ENCODE measurements at places on chromosomes 6 and 20.

GRCh38 chr6:90465686-90466085, 121.2 kb downstream of the MAP3K7 start:
- no peak for DNase-seq

DNA sequence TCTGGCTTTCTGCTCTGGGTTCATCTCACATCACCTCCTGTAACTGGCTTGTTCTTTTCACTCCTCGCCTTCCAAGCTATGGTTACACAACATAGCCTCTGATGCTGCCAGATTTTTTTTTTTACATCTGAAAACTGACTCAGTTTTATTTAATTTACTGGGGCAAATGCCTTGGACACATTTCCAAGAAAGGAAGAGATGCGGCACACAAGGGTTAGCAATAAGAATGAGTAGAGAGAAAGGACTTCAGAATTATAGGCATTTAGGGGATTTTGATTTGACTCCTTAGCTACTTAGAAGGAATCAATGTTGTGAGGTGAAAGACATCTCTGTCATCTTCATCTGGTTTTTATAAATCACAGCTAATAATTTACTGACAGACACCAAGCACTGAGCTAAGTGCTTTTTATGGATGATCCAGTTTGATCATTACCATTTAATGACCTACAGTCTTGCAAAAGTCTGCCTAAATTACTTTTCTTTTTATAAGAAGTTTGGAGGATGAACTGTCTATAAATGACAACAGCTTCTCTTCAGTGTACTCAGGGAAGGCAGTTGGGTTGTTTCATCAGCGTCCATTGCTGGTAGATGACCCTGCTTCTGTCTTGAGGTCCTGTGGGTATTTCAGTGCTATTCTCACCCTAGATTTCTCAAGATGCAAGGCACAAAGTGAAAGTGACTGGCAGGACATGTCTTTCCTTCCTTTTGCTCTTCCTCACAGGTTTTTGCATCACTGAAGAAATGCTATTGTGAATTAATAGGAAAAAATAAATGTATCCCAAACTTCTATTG, 31.1 kb downstream of the LAMA4 start:
- no peak for DNase-seq

DNA sequence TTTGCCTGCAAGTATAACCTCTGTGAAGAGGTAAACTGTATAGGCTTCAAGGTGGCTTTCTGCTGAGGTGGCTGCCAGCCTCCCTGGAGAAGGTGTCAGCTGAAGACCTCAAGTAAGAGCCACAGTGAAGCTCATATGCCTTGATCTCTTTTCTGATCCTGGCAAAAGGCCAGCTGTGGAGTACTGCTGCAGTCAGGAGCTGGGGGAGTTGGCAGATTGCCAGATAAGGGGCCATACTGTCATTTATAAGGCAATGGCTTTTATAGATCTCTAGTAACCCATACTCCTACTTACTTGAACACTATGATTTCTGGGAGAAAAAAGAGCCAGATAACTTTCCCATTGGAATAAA, 8.8 kb upstream of the CEP85L start:
- no peak for DNase-seq

DNA sequence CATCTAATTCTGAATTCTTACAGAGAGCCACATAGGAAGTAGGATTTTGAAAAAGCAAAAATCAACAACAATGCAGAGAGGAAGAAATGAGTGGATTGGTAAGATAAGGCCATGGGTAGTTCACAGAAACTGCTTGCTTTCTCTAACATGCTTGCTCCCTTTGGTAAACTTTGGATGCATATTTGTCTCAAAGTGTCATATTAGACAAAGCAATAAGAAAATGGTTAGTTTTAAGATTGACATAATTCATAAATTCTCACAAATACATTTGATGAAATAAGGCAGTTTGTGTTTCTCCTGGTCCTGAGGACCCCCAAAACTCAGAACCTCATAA, 31.7 kb downstream of the UTRN start:
- DNase-seq = no peak

DNA sequence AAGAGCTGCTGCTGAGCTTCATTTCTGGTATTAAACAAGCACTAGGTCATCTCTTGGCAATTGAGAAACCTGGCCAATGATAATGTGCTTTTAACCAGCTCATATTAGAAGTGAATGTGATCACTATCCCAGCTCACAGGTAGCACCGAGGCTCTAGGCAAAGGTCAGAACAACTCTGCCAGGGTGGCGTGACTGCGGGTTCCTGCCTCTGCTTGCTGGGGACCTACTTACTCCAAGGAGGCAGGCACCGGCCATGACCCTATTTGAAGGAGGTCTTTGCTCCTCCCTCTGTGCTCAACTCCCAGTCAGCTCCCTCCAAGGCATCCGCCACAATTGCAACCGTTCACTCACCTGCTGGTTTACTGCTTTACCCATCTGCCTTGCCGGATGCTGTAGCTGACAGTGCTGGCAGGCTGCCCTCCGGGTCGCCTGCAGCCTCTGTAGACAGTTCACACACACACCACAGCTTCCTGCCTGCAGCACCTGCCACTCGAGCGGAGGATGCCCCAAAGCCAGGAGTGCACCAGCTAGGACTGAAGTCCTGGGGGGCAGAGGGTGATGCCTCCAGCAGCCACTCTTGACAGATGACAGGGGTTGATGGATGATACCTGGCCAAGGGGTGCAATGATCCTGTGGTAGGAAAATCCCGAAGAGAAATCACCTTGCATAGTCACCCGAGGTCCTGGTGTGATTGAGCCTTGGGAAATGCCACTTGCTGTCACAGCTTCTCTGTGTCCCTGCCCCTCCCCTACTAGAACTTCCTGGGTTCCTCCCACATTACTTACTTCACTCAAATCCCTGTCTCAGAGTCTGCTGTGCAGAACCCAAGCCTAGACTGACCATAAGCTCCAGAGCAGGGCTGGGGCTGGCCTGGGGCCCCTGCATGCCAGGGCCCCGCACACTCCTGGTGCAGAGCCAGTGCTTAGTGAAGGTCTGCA, 8.8 kb upstream of the VSX1 start:
- no peak for DNase-seq

DNA sequence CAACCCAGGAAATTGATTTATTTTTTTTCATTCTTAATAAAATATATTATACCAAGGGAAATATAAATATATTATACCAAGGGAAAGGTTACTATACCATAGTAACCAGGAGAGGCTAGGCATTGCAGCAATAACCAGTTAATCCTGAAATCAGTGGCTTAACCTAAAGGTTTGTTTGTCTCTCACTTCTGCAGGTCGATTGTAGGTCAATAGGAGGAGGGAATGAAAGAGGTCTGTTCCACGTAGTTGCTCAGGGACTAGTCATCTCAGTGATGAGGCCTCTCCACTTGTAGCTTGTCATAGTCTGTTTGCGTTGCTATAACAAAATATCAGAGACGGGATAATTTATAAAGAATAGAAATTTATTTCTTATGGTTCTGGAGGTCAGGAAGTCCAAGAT, 168.0 kb downstream of the GJA1 start:
- no peak for DNase-seq

DNA sequence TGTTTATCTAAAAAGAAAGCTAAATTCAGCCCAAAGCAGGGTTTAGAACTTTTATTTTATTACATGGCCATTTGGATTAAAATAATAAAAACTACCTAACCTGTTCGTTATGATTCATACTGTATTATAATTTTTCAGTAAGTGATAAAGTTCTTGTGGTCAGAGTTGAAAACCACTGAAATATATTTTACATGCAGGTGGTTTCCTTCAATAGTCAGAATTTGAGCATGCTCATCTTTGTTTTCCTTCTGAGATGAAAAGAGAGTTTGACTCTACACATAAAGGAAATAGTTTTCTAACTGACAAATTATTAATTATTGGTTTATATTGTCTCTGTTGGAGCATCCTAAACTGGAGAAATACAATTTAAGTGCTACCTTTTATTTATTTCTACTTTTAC, 114.0 kb upstream of the FKBP1C start:
- no peak for DNase-seq

DNA sequence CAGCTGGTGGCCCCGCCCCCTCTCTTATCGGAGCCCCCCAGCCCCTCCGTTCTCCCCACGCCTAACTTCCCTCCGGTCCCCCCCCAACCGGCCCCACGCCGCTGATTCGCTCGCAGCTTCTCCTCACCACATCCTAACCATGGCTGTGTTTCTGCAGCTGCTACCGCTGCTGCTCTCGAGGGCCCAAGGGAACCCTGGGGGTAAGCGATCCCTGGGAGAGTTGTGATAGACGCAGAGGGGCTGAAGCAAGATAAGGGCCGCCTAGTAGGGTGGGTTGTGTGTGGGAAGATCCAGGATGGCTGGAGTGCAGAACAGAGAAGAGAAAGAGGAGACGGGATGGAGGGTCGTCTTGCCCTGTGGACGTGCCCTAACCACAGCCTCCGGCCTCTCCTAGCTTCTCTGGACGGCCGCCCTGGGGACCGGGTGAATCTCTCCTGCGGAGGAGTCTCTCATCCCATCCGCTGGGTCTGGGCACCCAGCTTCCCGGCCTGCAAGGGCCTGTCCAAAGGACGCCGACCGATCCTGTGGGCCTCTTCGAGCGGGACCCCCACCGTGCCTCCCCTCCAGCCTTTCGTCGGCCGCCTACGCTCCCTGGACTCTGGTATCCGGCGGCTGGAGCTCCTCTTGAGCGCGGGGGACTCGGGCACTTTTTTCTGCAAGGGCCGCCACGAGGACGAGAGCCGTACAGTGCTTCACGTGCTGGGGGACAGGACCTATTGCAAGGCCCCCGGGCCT, at the start of gene MPIG6B:
MPIG6B (plus strand) TSS at position 129 of the 735 bp plus-strand sequence; CDS start at position 140, 11 bp downstream.
- DNase-seq = no peak

All from MV-4-11 (cell line).